ENCODE measurements at places on chromosomes 3 and 15. TPM values are rescaled to one million over a fixed set of nuclear protein-coding genes. Genes with fewer than 3 reads are reported as not detected.

GRCh38 chr3:158395421-158395820 is 175.6 kb upstream of the MLF1 start:
- no peak for DNase-seq

DNA sequence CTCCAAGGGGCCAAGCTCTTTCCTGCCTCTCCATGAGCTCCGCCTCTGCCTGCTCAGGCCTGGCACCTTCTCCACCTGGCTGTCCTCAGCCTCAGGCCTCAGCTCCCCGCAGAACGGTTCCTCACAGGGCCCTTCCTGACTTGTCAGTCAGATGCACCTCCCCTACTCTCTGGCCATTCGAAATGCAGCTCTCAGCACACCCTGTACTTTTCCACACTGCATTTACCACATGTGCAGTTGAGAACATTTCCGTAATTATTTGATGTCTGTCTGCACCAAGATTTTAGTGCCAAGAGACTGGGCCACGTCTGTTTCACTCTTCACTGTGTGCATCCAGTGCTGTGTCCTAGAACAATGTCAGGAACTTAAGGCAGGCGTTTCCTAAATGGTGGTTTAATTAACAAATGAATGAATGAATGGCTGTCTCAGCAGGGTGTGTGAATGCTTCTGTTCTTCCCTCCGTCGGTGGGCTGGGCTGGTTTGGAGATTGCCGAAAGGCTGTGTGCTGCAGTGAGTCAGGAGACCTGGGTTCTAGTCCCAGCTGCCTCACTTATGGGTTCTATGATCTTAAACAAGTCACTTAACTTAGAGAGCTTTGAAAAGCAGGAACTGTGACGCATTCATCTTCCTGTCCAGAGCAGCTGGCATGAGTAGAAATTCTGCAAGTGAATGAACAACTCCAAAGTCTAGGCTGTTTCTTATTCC is 5.4 kb downstream of the MUC4 start:
- DNase-seq: no peak

- no peak for DNase-seq
Measured at GRCh38 chr3:169980055-169980454, 13.4 kb downstream of the SEC62 start.

GRCh38 chr15:51263726-51264125 is 74.7 kb downstream of the CYP19A1 start:
- DNase-seq: no peak

DNA sequence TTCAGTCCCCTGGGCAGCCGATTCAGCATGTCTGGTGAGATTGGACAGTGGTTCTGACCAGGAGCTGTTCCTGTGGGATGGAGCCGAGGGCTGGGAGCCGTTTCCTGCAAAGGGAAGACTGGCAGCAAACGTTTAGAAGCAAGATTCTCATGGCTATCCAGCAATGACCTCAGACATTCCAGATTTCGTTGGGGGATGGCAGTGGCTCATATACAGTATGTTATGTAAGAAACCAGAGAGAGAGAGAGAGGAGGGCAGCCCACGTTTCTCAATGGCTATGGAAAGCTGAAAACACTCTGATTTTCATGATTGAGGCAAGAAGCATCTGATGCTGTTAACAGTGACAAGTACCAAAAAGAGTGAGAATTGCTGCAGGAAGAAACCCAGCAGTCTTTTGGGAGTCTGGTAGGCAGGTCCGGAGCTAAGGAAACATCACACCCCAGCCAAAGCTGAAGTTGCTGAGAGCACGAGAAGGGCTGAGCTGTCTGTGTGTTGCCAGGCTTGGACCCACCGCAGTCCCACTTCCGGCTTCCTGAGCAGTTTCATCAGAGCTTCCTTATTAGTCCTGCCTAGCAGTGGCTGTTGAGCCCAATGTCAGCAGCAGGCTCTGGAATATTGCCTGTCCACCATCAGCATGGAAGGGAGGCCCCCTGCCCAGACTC is 25.6 kb upstream of the VPS8 start:
- no peak for DNase-seq

GRCh38 chr3:69791106-69791505 is 51.8 kb downstream of the MITF start:
- DNase-seq: no peak

- DNase-seq: no peak
Measured at GRCh38 chr15:57819646-57820045, 113.1 kb downstream of the POLR2M start.

DNA sequence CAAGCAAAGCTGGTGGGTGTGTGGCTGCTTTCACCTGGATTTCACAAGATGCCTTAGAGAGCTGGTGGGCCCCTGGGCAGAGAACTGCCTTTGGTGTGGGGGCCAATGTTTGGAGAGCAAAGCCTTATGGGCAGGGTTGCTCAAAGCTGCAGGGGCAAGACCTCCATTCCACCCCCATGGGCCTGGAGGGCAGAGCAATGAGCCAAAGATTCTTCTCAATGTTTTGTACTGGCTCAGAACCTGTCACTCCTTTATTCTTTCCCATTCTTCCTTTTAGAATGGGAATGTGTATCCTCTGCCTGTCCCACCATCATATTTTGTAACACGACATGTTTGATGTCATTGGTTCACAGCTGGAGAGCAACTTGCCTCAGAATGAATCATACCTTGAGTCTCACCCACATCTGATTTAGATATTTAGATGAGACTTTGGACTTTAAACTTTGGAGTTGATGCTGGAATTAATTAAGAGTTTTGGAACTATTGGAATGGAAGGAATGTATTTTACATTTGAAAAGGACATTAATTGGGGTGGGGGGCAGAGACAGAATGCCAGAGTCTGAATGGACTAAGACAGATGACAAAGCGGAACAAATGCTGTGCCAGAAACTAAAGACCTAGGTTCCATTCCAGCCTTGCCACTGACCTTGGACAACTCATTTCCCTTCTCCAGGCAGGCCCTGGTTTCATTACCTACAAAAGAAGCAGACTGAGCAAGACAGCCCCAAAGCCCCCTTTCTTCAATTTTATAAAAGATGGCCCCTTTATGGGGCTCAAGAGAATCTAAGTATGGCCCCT is 72.9 kb downstream of the DAPK2 start:
- no peak for DNase-seq

GRCh38 chr3:33433843-33434242 is 6.4 kb downstream of the UBP1 start:
- no peak for DNase-seq

GRCh38 chr3:116048991-116049390 is 396.3 kb downstream of the LSAMP start:
- no peak for DNase-seq

DNA sequence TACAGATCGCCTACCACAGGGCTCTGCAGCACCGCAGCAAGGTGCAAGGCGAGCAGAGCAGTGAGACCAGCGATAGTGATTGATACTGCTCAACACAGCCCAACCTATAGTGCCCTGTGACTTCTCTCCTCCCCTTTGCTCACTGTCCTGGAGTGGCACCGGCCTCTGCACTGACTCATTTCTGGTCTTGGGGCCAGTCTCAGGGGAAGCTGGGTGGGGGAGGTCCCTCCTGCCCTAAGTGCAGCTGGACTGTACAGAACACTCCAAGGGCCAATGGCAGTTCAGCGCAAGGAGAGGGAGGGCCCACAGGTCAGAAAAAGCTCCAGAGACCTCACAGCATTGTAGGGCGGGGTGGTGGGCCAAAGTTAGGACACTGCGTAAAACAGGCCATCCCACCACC is 2.5 kb upstream of the OGG1 start:
- no peak for DNase-seq

DNA sequence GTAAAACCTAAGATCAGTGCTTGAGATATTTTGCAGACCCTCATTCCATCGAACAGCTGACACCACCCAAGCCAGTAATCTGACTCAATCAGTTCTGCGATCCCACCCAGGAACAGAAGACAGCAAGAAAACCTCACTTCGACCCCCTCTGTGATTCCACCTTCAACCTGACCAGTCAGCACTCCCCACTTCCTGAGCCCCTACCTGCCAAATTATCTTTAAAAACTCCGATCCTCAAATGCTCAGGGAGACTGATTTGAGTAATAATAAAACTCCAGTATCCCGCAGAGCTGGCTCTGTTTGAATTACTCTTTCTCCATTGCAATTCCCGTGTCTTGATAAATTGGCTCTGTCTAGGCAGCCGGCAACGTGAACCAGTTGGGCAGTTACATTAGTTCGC is 25.7 kb upstream of the CLDN16 start:
- no peak for DNase-seq

DNA sequence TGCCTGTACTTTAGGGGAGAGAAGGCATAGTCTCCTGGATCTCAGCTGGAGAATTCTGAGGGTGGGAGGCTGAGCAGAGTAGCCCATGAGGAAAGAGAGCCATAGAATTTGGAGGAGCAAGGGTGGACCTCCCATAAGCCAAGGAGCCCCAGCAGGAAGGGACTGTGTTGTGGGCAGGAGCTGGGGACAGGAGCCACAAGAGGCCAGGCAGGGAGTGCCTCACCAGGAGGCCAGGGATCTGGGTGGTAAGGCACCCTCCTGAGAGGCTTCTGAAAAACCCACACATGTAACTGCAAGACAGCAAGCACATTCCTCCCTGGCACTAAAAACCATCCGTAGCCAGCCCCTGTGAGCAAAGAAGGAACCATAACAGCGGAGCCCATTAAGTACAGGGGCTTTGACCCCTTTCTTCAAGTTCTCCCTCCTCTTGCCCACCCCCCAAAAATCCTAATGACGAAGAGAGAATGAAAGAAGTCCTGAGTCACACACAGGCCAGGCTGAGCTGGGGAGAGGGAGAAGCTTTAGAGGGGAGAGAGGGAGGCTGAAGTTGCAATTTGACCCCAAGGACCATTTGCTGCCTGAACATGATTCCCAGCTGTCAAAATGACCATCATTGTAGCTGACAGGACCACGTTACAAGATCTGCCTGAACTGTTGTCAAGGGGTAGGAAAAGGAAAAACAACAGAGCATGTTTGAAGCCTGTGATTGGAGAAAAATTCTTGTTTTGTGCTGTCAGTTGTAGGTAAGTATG is 82.6 kb downstream of the TRIM42 start:
- DNase-seq: no peak

DNA sequence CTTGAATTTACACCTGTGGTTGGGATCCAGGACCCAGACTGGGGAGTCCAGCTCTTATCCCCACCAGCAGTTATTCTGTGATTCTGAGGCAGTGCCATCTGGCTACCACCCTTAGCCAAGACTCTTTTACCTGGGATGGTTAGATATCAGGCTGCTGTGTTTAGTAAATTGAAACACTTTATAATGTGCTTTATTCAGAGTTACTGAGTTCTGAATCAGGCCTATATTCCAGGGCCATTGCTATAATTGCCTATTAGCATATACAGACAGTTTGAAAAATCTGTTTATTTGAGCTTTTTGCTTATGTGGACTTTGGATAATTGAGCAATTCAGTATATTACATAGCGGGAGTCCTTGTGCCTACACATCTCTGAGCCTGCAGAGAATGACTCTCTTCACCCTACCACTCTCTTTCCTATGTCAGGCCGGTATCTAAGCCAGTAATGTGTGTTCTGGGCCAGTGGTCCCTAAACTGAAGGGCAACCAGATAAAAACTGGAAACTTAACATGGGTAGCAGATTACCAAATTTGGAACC is 45.4 kb upstream of the TRAK1 start:
- DNase-seq: no peak

DNA sequence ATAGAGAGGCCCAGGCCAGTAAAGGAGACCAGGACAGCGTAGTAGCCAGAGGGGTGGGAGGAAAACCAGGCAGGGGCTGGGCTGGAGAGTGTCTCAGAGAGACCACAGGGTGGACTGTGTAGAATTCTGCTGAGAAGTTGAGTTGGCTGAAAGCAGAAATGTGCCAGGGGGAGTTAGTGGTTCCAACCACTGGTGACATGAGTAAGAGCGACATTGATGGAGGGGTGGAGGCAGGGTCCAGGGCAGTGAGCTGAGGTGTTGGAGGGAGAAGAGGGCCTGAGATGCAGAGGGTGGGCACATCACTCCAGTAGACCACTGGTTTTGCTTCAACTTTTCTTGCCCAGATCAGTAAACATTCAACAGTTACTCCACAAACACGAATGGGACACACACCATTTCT is 106.5 kb downstream of the ASB7 start:
- DNase-seq: no peak

- no peak for DNase-seq
Measured at GRCh38 chr15:38706956-38707355, 142.3 kb upstream of the RASGRP1 start.

GRCh38 chr15:73165844-73166243 is 113.6 kb downstream of the NEO1 start:
- DNase-seq: no peak

- DNase-seq: no peak
Measured at GRCh38 chr3:102237838-102238237, 197.0 kb upstream of the ZPLD1 start.

DNA sequence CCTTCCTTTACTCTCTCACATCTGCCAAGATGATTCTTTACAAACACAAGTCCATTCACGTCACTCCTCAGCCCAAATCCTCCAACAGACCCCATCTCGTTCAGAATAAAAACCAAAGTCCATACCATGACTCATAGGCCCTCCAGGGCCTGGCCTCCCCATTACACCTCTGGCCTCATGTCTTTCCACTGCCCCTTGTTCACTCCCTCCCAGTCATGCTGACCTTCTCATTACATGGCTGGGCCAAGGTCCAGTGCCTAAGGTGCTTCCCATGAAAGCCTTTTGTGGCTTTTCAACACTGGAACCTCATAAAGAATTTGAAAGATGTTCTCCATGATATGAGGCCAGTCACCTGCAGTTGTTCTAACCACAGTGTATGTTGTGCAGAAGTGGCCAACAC is 44.5 kb downstream of the NEK10 start:
- no peak for DNase-seq

DNA sequence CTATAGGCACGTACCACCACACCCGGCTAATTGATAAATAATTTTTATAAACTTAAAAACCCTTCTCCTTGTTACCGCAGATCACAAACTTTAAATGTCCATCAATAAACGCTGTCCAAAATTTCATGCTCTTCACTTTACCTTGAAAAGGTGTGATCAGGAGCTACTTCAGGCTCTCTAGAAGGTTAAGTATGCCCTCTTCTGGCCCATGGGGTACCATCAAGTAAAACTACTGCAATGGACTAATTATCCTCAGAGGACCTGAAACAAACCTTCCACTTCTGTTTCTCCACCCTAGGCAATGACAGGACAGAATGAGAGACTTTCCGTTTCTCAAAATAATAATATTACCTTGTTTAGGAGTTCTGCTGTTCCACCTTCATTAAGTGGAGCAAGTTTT is 9.2 kb downstream of the LZTFL1 start:
- no peak for DNase-seq

DNA sequence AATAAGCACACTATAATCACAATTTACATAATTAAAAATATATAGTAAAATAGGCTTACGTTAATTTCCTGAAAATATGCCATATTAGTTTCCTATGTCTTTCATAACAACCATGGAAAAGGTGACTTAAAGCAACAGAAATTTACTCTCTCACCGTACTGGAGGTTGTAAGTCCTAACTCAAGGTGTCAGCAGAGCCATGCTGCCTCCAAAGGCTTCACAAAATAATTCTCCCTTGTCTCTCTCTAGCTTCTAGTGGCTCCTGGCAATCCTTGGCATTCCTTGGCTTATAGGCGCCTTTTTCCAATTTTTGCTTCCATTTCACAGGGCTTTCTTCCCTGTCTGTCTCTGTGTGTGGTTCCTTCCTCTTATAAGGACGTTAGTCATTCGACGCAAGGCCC is 7.6 kb downstream of the SI start:
- no peak for DNase-seq

Gene IL17RE
- under 0.01 TPM for total RNA-seq

Gene LIPC
- not detected for total RNA-seq

Gene SCAANT1
- total RNA-seq: not detected

Gene CELF6
- 11.4 TPM for total RNA-seq

Gene FAM107A
- total RNA-seq: 15.5 TPM

Gene TM6SF1
- total RNA-seq: 27.7 TPM

Gene ALPK3
- 0.82 TPM for total RNA-seq

Gene EHHADH
- 1.2 TPM for total RNA-seq

Gene EBLN2
- 3.7 TPM for total RNA-seq
